ENCODE measurements at places on chromosomes 1 and 21.

DNA sequence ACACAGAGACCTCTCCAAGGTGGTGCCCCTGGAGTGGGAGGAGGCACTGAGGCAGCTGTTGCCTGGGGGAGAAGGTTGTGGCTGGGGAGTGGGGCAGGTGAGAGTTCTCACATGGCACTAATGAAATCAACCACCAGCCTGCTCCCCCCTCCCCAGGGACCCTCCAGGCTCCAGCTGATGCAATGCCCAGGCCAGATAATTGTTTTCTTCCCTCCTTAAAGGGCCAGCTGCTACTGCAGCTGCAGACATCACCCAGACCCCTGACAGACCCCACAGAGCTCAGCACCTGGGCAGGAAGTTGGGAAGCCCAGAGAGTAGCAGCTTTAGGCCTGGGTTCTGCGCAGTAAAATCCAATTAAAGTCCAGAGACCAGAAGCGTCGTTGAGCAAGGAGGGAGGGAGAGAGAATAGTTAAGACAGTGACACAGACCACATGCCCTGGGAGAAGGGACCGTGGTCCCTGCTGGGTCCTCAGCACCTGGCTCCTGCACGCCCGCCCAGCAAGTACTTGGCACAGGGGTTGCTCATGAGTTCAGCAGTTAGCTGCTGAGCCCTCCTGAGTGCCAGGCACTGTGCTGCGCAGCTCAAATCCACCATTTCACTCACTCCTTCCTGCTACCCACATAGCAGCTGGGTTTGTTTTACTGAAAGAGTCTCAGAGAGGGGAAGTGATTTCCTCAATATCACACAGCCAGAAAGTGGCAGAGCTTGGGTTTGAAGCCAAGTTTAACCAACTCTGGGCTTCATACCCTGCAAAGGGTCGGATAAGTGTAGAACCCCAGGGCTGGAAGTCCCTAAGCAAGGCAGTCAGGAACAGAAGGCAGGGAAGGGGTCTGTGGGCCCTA lies 1.9 kb downstream of the RIMS3 start:
- DNase-seq, result no peak

DNA sequence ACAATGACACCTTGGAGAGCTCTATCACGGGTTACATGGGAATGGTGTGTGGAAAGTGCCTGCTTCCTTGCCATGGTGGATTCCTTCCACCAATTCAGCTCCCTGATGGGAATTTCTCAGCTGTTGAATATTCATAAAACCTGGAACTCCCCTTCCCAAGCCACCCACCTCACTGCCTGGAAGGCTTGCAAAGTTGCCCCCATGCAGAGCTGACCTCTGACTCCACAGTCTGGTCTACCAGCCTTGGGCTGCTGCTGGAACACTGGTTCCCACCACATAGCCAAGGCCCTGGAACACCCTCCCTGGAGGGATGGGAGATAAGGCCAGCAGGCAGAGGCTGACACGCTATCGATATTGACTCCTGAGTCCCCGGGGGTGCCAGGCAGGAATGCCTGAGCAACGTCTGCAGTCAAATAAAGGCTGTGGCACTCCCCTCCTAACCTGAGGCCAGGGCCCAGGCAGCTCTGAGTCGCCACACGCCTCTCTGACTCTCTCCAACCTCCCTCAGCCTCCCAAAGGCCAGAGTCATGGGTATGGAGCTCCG lies 8.8 kb downstream of the CCDC24 start:
- no peak for DNase-seq

- no peak for DNase-seq
Measured at GRCh38 chr1:36911561-36912364, 122.6 kb downstream of the GRIK3 start.

DNA sequence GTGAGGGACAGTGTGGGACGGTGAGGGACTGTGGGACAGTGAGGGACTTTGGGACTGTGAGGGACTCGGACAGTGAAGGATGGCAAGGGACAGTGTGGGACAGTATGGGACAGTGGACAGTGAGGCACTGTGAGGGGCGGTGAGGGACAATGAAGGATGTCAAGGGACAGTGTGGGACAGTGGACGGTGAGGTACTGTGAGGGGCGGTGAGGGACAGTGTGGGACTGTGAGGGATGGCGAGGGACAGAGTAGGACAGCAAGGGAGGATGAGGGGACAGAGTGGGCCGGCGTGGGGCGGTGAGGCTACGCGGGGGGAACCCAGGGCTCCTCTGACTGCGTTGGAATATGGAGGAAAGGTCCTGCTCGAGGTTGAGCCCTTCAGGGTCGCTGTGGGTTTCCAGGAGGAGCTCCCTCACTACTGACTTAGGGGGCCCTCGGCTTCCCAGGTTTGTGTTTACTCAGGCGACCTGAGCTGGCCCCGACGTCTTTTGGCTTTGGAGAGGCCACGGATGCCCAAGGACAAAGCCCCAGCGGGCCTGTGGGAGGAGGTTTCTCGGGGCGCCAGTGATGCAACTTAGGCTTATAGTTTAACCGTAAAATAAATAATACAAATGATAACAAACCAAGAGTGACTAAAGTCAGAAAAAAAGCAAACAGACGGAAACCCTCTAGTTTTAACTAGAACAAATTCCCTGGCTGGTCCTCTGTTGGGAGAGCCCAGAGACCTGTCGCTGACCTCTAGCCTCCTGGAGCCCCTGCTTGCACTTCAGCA lies 1.1 kb upstream of the ERRFI1 start:
- DNase-seq, result no peak

DNA sequence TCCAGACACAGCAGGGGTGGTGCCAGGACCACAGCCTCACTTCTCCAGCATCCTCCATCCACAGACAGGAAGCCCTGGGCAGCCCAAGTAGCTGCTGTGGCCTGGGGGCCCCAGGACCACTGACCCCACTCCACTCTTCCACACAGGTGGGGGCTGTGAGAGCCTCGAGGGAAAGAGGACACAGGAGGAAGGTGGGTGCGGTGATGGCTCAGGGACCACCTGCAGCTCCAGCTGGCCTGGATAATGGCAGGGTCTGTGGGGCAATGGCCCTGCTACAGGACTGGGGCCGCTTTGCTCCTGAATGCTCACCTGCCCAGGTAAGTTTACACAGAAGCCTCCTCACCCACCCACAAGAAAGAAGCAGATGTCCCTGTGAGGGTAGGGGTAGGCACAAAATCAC lies 18.3 kb upstream of the PRSS38 start:
- no peak for DNase-seq

DNA sequence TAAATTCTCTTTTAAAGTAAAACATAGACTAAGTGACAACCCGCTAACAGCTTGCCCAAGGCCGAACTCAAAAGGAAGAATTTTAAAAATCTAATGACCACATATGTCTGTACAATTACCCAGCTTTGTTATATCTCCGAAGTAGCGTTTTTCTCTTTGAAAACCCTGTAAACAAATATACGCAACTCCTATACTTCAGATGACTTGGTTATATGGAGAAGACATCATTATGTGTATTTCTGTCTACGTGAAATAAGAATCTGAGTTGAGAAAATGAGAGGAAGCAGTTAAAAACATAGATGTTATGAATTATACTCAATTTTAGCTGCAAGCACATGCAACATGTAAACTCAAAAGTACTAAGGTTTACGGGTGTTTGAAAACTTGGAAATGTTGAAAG lies 2.0 kb downstream of the PBX1 start:
- no peak for DNase-seq

DNA sequence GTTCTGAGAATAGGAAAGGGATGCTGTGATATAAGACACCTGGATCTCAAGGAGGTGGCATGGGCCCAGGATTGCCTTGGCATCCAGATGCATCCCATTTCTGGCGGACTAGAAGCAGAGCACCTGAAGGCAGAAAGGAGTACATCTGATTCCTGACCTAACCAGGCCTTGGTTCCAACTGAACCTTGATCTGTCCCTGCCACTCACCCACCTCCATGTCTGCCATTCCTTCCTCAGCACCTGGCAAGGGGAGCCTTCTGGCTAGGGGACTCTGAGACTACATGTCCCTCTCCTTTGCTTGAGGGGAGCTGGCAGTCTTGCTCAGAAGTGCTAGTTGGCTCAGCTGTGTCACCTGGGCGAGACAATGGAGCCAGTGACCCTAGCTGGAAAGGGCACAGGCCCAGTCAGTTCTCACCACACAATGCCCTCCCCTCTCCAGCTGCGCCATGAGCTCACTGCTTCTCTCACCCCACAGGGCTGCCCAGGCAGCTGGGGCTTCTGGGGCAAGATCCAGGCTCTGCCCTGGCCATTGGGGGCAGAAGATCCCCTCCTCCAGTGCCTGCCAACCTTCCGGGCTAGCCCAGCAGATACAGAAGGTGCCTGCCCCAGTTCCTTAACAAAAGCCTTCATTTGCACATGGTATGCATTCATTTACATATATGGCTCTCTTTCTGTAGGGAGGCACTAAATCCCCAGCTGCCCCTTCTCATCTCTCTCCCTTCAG lies 2.9 kb downstream of the IGSF8 start:
- DNase-seq, result no peak

DNA sequence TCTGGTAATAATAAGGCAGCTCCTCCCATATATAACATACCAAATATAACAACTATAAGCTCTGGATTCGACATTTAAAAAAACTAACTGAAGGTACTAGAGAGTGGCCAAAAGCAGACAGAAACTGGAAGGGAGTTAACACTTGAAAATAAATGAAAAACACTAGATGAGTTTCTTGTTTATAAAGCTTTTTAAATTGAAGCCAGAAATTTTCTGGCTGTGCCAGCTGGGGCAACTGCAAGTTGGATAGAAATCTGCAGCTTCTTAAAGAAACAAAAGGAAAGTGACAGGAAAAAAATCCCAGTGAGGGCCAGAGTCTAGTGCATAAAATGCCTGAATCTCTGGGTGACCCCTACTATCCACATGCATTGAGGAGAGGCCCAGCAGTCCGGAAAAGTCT lies 432.7 kb downstream of the SMYD3 start:
- no peak for DNase-seq

- DNase-seq, result no peak
Measured at GRCh38 chr1:17770983-17771382, 15.8 kb downstream of the ACTL8 start.

DNA sequence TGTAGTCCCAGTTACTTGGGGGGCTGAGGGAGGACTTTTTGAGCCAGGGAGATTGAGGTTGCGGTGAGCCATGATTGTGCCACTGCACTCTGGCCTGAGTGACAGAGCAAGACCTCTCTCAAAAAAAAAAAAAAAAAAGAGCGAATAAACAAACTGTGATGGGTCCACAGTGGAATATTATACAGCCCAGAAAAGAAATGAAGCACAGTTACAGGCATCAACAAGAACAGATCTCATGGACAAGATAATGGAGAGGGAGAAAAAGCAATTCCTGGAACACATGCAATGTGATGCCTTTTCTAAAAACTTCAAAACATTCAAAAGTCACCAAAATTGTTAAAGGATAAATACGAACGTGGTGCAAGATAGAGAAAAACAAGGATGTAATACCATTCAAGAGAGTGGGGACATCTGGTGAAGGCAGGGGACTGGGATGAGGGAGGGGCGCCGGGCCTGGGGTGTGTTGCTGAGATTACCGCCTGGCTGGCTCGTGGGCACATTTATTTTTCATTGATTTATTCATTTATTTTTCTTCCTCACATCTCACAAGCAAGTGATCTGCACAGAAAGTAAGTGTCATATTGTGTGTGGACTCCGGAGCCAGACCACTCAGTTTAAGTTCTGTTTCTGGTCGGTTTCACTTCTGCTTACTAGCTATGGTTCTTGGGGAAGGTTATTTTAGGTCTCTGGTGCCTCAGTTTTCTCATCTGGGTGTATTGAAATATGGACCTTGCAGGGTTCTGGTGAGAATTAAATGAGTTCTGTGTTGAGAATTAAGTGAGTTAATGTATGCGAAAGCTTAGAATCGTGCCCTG lies 30.1 kb downstream of the ABCG1 start:
- DNase-seq, result no peak

DNA sequence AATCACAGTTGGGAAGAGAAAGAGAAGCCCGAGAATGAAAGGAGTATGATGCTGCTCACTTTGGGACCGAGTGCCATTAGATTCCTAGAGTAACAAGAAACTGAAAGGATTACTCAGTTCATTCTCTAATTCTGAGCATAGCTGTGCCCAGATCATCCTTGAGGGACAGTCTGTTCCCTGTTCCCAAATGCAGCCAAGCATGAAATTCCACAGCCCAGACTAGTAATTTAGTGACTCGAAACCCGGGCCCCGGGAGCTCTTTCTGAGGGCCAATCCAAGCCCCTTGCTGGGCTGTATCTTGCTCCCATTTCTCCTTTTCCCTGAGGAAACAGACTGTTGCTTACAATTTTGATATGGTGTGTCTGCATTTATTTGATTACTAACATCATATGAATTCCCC lies 30.0 kb upstream of the ETS2 start:
- DNase-seq, result no peak

GRCh38 chr1:226708342-226708780 lies 30.7 kb downstream of the ITPKB start:
- no peak for DNase-seq

DNA sequence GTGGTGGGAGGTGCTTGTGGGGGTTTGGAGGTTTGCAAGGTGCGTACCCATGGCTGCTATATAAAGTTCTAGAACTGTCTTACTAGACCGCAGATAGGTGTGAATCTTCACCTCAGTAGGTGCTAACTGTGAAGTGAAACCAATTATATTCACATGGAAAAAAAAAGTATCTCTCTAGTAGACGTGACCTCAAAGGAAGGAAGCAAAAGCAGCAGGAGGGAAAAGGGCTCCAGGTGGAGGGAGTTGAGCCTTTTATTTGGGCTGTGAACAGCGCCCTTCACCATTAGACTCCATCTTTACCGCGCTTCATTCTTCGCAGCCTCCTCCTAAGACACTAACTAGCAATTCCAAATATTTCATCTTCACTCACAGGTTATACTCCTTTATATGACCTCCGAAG lies 129.8 kb downstream of the TBX19 start:
- DNase-seq, result no peak

DNA sequence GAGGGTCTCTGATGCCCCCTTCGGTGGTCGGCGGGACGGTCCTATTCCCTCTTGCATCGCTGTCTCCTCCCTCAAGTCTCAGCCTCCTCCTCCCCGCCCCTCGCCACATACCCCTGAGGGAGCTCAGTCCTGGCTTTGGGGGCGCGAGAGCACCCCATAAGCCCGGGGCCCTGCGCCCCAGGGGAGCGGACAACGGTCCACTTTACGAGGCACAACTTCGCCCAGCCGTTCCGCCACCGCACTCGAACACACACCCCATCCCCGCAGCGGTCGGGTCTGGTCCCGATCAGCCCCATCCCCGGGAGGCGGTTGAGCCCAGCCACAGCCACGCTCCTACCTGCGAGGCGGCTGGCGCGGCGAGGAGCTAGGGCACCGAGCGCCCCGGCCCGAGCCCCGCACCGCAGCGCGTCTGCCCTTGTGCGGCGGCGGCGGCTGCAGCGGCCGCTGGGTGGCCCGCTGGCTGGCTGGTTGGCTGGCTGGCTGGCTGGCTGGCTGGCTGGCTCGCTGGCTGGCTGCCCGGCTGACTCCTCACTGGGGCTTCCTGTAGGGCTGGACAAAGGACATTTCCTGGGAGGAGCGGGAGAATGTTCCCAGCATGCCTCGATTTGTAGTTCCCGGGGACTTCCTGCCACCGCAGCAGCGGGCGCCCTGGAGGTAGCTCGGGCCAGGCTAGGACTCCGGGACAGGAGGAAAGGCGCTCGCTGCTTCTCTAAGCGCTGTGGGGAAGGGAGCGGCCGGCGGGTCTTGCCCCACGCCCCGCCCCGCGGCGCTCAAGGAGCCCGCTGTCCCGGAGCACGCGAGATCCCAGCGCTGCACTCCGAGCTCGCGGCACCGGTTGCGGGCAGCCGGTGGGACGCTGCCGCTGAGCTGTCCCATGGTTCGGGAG lies at the start of gene ZNF697:
TSS of gene ZNF697 (minus strand) at position 533 of the 886 bp plus-strand sequence. CDS start 22,166 bp downstream, outside the sequence.
- DNase-seq, result no peak
